ENCODE measurements at places on chromosomes 2 and 18.

DNA sequence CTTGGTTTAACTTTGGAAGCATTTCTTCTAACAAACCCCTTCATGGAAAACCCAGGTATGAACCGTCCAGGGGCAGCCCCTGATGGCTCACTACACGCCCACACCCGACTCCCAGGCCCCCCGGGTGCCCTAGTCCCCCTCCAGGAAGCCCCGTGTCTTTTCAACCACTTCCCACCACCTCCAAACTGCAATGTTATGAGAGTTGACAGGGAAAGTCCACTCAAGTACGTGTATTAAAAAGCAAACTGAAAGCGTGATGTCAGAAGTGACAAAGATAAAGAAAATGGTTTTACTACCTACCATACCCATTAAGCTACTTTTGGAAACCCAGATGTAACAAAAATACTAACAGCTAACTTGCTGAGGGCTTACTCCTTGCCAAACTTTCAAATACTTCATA lies 51.5 kb downstream of the L3MBTL4 start:
- no peak for DNase-seq

- DNase-seq = no peak
Measured at GRCh38 chr18:13235421-13235831, 16.9 kb downstream of the LDLRAD4 start.

DNA sequence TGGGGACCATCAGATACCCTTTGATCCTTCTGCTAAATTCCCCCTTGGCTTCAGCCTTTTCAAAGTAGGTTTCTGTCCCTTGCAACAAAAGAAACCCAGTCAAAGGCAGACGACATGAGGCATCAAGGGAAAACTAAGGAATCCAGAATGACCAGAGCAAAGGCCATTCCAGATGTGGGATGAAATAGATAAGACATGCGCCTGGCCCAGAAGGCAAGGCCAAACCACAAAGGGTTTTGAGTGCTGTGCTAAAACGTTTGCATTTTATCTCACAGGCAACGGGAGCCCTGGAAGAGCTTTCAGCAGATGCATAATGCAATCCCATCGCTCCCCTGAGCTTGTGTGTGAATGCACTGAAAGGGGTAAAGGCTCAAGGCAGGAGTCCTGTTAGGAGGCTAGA lies 17.7 kb downstream of the CXCR1 start:
- no peak for DNase-seq

DNA sequence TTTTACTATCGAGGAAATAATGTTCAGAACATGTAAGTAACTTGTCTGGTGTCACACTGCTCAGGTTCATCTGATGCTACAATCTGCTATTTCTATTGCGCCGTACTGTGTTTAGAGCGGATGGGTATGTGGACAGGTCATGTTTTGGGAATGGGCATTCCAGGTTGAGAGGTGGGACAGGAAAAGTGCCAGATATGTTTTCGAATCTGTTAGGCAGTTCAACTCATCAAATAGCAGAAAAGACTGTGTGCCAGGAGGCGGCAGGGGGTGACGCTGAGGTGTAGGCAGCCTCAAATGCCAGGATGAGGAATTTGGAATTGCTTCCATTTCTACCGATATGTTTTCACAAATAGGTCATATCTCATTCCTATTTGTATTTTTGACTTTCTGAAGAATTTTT lies 123.8 kb downstream of the HRH4 start:
- no peak for DNase-seq

DNA sequence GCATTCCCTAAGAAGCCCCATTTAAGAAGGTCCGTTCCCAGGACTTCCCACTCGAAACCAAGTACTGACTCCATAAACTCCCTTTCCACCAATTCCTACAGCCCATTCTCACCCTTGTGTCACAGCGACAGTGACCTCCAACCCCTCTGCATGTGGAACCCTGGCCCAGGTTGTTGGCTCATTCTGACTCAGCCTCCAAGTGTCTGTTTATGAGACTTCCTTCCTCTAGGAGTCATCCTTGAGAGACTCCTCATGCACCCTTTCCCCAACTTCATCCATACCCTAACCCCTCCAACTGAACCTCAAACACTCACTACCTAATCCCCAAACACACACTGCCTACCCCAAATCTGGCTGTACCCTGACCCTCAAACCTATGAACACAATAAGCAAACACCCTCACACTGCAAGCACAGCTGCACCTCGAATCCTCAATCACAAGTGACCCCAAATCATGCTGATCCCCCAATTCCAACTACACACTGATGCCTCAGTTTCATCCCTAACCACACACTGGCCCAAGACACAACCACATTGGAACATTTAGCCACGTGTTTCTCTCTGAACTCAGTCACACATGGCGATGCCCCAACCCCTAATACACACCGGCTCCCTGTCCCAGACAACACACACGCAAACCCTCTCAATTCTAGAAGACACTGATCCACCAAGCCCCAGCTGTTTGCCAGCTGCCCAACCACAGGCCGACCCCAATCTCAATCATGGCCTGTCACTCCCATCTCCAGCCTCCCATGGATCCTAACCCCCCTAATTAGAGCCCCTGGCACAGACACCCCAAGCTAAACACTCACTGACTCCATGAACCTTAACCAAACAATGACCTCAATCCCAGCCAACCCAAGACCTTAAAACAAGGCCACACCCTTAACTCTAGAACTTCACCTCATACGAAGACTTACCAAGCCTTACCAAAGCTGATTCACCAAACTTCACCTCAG lies 219.6 kb downstream of the CYP26B1 start:
- DNase-seq = no peak

GRCh38 chr2:854460-854859 lies 96.2 kb upstream of the SNTG2 start:
- DNase-seq = peak; percentile 39

DNA sequence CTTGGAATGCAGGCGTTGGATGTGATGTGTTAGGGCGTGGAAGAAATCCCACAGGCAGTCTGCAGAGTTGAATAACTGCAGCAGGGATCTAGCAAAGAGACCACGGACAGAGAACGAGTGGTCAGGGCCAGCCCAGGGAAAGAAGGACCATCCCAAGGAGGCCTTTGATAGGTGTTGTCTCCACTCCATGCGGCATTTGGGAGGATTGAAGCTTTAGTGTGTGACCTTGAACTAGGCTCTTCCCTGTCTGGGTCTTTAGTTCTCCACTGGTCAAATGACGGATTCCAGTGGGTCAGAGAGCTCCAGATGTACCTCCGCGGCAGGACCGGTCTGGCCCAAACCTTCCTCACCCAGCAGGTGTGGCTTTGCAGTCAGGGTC lies 18.4 kb downstream of the GREB1 start:
- no peak for DNase-seq

GRCh38 chr2:202377207-202377761 lies 1.2 kb downstream of the BMPR2 start:
- DNase-seq = peak; percentile 21

GRCh38 chr2:38509947-38510326 lies 92.8 kb downstream of the HNRNPLL start:
- DNase-seq = no peak
